NB4 (cell line): ENCODE measurements at places on chromosomes 16 and 17.
A peak's percentile ranks its signal among the peaks of the same experiment; 100 is the strongest.

DNA sequence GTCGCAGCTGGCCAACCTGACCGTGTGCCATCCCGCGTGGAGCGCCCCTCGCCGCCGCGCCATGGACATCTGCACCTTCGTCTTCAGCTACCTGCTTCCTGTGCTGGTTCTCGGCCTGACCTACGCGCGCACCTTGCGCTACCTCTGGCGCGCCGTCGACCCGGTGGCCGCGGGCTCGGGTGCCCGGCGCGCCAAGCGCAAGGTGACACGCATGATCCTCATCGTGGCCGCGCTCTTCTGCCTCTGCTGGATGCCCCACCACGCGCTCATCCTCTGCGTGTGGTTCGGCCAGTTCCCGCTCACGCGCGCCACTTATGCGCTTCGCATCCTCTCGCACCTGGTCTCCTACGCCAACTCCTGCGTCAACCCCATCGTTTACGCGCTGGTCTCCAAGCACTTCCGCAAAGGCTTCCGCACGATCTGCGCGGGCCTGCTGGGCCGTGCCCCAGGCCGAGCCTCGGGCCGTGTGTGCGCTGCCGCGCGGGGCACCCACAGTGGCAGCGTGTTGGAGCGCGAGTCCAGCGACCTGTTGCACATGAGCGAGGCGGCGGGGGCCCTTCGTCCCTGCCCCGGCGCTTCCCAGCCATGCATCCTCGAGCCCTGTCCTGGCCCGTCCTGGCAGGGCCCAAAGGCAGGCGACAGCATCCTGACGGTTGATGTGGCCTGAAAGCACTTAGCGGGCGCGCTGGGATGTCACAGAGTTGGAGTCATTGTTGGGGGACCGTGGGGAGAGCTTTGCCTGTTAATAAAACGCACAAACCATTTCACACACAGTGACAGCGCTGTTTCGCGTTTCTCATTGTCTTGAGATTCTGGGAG, 2.0 kb upstream of the ZACN start:
- DNase-seq, result no peak

DNA sequence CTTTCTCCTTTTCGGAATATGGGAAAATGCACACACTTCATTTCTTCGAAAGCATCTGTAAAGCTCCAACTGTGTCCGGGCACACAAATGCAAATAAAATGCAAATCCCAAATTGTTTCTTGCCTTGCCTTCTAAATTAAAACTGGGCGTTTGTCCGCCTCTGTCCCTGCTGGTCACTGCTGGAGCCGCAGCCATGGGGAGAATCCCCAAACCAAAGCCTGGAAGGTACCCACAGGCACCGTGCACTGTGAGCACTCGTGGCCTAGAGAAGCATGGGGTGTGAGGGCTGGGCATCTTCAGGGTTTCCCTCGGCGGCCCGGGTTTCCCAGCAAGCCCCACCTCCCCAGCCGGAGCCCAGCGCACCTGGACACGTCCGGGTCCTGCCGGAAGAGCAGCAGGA, 2.9 kb downstream of the SLC47A2 start:
- DNase-seq, result no peak

DNA sequence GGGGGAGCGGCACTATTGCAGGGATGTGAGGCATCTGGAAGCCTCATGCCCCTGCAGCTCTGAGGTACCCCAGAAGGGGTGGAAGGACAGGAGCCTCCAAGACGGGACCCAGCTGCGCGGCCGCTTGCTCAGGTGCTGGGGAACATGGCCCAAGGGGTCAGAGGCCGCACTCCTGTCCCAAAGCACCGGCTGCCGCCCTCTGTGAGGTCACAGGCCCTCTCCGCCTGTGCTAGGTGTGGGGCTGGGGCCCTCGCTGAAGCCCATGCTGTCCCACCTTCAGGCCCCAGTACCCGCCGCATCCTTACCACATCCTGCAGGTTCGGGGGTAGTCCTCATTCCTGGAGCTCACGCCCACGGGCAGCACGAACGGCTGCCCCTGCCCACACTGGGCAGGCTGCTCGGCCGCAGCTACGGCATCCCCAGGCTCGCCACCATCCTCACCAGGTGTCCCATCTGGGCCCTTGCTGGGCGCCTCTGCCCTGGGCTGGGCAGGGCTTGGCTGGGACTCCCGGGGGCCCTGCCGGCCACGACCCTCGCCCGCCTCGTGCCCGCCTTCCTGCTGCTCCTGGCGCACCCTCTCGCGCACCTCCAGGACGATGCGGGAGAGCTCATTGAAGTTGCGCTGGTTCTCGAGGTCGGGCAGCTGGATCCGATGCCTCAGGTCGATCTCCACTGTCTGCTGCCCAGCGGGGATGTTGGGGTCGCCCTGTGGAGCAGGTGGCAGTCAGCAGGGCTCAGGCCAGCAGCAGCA, 16.6 kb upstream of the C16orf95 start:
- DNase-seq, result no peak

DNA sequence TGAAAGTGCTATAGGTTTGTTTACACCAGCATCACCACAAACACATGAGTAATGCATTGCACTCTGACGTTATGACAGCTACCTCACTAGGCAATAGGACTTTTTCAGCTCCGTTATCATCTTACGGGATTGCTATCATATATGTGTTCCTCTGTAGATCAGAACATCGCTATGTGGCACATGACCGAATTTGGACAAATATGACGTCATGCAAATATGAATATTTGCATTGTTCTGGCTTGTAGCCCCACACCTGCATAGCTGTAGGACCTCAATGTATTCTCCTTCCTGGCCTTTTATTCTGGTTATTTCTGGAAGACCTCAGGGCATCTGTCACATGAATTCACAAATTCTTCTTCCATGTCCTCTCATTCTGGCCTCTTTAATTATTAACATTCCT, 393.2 kb downstream of the CDH13 start:
- DNase-seq, result no peak

GRCh38 chr17:44915321-44915726, at the start of gene GFAP:
Gene GFAP, minus strand, starts transcription at chr17:44915500. Its CDS starts 14 bp downstream, at chr17:44915486.
- DNase-seq, result no peak

DNA sequence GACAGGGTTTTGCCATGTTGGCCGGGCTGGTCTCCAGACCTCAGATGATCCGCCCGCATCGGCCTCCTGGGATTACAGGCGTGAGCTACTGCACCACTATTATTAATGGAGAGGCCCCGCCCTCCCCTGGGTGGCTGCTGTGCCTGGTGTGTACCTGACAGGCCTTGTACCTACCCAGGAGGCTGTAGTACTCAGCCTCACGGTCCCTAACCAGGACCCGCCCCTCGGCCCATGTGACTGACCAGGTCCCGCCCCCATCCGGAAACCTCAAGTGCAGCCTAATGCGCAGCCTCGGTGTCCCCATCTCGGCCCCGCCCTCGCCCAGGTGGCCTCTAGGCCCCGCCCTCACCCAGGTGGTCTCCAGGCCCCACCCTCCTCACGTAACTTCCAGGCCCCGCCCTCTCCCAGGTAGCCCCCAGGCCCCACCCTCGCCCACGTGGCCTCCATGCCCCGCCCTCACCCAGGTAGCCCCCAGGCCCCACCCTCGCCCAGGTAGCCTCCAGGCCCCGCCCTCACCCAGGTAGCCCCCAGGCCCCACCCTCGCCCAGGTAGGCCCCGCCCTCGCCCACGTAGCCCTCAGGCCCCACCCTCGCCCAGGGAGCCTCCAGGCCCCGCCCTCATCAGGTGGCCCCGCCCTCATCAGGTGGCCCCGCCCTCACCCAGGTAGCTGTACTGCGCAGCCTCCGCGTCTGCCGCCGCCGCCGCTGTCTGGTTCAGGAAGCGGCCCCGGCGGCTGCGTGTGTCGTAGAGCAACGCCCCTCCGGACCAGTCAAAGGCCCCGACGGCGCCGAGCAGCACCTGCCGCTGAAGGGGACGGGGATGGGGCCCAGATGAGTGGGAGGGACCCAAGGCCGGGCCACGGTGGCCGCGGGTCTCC, 31.0 kb downstream of the HASPIN start:
- no peak for DNase-seq

GRCh38 chr16:69904495-69905170, 46.5 kb upstream of the CLEC18A start:
- DNase-seq, result no peak

DNA sequence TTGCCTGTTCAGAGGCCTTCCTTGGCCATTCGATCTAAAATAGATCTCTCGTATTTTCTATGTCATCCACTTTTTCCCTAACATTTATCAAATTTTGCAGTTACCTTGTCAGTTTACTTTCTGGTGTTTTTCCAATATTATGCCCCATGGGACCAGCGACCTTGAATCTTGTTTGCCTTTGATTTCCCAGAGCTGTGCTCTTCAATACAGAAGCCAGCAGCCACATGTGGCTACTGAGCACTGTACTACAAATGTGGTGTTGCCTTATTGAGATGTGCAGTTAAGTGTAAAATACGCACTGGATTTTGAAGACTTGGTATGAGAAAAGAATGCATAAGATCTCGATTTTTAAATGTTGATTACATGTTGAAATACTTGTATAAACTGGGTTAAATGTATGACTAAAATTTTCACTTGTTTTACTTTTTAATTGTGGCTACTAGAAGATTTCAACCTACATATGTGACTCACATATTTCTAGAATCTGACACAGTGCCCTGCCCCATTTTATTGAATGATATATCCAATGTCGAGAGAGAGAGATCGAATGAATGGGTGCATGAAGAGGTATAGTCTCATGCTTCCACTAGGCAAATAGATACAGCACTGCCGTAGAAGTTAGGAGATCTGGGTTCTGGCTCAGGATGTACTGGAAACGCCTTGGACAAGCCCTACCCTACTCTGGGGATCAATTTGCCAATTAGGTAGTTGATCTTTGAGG, 824 bp upstream of the PSME3 start:
- no peak for DNase-seq

- no peak for DNase-seq
Observed at GRCh38 chr16:35753559-35754390, 2294.4 kb downstream of the TP53TG3F start.

GRCh38 chr16:24980077-24980793, 34.9 kb downstream of the ARHGAP17 start:
- no peak for DNase-seq

- DNase-seq, result no peak
Observed at GRCh38 chr16:17723531-17724134, 252.9 kb upstream of the XYLT1 start.

DNA sequence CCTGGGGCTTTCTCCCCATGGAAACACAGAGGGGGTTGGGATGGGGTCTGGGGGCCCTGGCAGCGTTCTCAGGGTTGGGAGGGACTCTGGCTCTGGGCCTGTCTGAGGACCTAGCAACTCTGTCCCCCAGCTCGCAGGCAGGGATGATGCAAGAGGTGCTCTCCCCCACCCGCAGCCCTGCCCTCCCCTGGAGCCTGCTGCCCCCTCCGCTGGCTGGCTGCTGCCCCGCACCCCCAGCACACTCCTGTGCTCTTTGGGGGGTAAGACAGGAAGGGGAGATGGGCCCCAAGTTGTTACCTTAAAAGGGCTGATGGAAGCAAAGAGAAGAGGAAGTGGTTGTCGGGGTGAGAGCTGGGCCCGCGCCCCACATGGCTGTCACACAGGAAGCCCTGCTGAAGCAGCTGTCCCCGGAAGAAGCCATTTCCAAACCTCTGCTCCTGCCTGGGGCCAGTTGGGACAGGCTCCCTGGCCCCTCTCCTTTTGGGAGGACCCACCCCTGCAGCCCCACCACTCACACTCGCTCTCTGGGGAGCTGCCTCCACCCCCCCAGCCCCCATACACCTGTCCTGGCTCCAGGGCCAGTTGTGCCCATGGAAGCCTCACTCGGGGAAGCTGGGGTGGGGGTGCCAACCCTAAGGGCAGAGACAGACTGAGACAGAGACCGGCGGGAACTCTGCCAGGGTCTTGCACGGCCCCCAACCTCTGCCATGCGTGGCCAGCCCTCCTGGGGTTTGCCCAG, 2.5 kb downstream of the CORO1A start:
- DNase-seq, result peak; percentile 99

DNA sequence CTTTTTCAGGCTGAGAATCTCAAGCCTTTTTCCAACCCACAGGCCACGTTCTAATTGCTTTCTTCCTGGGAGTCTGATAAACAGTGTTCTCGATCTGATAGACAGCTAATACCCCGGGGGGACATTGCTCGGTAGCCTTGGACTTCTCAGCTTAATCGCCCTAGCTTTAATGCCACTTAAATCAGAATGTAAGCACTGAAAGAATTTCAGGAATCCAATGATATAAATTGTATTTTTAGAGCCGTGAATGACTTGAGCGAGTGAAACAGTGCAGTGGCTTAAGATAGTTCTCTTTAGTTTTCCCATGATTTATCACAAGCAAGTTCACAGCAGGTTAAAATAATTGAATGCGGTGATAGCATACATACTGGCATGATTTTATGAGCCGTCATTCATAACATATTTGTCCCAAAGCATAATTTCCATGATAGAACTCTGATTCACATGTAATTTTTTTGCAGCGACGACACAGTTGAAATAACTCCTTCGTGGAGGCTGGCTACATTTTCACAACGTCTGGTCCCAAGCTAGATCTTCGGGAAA, 116.1 kb upstream of the MYOCD start:
- no peak for DNase-seq

DNA sequence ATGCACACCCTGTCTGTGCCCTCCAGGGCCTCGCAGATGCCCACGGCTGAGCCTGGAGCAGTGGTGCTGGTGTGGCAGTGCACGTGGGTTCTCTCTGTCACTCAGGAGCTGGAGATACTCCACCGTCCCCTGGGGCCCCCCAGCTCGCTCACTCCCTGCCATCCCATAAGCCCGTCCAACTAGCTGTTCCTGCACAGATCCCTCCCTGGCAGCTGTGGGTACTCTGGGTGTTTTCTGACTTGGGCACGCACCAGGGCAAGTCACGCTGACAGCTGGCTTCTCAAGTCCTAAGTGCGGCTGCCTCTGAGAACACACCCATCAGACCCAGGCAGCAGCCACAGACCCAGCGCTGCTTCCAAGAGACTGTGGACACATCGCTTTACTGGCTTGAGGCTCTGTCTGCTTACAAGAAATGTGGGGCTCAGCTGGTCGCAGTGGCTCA, 25.4 kb upstream of the ITGB4 start:
- no peak for DNase-seq

- no peak for DNase-seq
Observed at GRCh38 chr16:65828296-65828695, 538.2 kb upstream of the CDH5 start.

- peak; percentile 80 for DNase-seq
Observed at GRCh38 chr17:60036796-60037677, 41.7 kb downstream of the HEATR6 start.

DNA sequence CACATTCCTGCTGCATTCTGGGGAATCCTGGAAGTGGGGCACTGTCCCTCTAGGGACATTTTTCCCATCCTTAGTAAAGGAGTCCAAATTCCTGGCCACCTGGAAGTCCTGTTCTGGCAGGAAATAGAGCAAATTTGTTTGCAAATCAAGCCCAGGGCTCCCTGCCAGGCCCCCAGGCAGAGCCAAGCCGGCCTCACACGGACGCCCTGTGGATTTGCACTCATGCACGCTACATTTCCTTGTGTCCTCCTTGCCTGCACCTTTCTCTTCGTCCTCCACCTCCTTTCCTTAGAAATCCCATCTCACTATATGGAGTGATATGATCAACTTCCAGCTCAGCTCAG, 7.0 kb upstream of the CALB2 start:
- DNase-seq, result no peak

- peak; percentile 83 for DNase-seq
Observed at GRCh38 chr16:84308120-84308519, 13.4 kb downstream of the WFDC1 start.

- DNase-seq, result no peak
Observed at GRCh38 chr17:29828676-29829284, 101.2 kb downstream of the SSH2 start.
